HCEC 1CT (cell line): ENCODE measurements at places on chromosomes 11 and 22.

GRCh38 chr11:116703421-116703820 lies 69.4 kb downstream of the BUD13 start:
- DNase-seq: no peak

- no peak for DNase-seq
These were observed 136.4 kb downstream of the TRIM44 start for GRCh38 chr11:35798983-35799382.

GRCh38 chr22:26767351-26768155 lies 110.2 kb downstream of the MIAT start:
- no peak for DNase-seq

DNA sequence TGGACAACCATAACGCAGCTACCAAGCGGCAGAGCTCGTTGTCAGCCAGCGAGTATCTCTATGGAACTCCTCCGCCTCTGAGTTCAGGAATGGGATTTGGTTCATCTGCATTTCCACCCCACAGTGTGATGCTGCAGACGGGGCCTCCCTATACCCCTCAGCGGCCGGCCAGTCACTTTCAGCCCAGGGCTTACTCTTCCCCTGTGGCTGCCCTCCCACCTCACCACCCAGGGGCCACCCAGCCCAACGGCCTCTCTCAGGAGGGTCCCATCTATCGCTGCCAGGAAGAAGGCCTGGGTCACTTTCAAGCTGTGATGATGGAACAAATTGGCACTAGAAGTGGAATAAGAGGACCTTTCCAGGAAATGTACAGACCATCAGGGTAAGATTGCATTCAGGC lies 14.1 kb upstream of the SLC25A18 start:
- DNase-seq: no peak

DNA sequence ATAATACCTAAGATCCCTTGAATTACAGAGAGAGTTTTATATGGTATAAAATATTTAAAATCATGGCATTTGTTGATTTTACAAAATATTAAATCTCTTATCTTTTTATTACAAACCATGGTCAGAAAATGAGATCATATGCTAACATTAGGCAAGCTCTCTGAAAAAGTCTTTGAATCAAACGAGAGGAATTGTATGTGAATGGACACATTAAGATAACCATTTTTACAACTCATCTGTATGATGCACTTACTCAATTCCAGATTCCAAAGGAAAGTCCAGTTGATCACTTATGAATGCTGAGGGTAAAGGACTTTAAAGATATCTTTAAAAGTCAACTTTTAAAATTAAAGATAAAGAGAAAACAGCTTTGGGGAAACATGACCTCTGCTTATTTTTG lies 83.5 kb upstream of the LUZP2 start:
- no peak for DNase-seq

DNA sequence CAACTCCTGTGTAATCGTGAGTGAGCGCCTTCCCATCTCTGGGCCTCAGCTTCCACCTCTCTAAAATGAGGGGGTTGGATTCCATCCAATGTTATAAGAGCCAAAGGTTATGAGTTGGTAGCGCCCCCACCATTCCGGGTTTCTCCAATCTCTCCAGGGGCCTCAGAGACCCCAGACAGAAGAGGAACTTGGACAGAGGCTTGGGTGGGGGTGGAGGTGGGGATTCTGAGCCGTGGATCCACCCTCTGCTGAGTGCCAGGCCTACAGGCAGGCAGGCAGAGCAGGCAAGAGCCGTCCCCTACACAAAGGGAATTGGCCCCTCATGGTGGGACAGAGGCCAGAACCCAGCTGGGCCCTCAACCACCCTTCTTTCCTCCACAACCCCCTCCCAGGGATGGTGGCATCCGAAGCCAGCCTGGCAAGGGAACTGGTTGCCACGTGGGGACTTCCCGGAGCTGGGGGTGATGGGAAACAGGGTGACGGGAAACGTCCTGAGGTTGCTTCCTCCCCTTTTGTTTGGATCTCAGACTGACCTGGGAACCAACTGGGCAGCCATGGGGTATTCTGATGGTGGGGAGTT lies 31.8 kb downstream of the TXN2 start:
- DNase-seq: no peak

- no peak for DNase-seq
These were observed 120.6 kb upstream of the LMO1 start for GRCh38 chr11:8384199-8384821.

DNA sequence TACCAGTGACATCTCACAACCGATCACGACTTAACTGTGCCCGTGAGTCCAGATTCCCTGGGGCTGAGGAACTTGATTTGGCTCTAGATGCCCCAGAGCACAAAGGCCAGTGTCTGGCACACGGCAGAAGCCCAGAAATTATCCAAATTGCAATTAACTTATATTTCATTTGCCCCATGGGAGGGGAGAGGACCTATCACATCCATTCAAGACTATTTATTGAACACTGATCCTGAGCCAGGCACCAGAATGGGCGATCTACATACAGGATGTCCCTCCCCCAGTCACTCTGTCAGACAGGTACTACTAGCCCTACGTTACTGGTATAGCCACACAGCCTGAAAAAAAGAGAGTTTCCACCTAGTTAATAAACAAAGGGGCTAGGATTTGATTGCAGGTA lies 5.1 kb downstream of the DNAL4 start:
- DNase-seq: no peak

DNA sequence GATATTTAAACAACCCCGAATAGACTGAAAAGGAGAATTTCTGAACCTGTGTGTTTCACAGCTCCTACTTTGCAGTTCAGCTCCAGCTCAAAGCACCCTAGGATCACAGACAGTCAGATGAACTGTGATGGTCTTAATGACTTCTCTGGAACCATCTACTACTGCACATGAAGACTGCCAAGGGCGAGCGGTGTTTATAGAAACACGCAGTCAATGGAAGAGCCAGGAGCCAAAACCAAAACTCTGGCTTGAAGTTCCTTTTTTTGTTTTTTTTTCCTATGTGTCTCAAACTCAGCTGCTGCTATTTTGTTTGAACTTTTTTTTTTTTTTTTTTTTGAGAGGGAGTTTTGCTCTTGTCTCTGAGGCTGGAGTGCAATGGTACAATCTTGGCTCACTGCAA lies 382.6 kb upstream of the SYN3 start:
- DNase-seq: no peak

DNA sequence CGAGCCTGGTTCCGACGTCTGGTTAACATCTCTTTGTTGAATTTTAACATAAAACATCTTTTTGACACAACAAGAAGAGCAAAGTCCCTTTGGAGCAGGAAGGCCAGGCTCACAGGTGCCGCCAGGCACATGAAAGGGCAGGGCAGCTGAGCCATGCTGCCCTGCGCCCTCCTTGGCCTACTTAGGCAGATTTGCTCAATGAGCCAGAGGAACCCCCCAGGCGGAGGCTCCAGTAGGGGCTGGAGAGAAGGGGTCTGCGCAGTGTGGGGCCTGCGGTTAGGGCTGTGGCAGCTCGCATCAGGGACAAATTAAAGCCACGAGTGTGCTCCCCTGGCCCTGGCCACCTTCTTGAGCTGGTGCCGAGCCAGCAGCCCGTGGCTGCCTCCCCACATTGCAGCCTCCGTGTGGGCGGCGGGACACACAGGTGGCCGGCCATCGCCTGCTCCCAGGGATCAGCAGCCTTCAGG lies 9.9 kb upstream of the SLC22A12 start:
- DNase-seq: no peak

DNA sequence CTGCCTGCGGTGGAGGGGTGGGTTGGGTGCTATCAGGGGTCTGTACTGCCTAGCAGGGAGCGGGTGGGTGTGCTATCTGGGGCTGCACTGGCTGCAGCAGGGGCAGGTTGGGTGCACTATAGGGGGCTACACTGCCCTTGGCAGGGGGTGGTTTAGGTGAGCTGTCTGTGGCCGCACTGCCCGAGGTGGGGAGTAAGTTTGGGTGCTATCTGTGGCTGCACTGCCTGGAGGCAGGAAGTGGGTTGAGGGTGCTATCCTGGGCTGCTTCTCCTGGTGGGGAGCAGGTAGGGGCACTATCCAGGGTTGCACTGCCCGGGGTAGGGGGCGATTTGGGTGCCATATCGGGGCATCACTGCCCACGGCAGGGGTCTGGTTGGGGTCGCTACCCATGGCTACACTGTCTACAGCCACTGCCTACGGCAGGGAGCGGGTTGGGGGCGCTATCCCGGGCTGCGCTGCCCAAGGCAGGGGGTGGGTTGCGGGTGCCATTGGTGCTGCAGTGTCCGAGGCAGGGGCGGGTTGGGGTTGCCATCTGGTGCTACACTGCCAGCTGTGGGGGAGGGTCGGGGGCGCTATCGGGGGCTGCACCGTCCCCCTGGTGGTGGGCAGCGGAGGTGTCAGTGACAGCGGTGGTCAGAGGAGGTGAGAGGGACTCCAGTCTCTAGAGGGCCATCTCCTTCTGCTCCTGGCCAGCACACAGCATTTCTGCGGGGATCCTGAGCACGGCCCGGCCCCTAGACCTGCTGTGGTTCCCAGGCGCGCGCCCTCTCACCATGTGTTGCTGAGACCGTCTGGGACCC lies 1.3 kb upstream of the RFPL2 start:
- no peak for DNase-seq

- DNase-seq: no peak
These were observed 6.6 kb upstream of the PLXNB2 start for GRCh38 chr22:50314081-50314454.

- no peak for DNase-seq
These were observed 65.5 kb upstream of the EMID1 start for GRCh38 chr22:29139965-29140782.

DNA sequence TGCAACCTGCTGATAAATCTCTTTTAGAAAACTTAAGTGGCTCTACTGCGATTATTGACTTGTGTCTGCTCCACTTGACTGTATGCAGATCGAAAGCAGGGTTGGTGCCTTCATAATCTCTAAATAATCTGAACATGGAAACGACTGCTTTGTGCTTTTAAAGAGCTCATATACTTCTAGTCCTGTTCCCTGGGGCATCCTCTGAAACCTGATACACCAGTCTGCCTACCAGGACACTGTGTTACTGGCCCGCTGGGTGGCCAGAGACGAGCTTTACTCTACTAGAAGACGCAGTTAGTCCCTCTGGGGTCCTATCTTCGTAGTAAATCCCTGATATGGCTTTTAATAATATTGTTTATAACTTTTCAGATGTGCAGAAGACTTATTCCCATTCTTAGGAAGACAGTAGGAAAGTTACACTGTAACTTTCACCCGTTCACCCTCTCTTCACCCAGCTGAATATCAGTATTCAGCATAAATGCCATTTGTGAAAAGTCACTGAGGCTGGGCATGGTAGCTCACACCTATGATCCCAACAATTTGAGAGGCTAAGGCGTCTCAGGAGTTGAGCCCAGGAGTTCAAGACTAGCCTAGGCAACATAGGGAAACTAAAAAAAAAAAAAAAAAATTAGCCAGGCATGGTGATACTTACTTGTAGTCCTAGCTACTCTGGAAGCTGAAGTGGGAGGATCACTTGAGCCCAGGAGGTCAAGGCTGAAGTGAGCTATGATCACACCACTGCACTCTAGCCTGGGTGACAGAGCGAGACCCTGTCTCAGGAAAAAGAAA lies 9.0 kb upstream of the HTR3B start:
- no peak for DNase-seq

- DNase-seq: no peak
These were observed 3.1 kb downstream of the RELT start for GRCh38 chr11:73379189-73379880.

- no peak for DNase-seq
These were observed 1260.3 kb downstream of the BRD1 start for GRCh38 chr22:48567213-48567975.

GRCh38 chr11:60240662-60241061 lies 2.3 kb downstream of the MS4A4E start:
- no peak for DNase-seq
